ENCODE measurements at places on chromosomes 4 and X.

DNA sequence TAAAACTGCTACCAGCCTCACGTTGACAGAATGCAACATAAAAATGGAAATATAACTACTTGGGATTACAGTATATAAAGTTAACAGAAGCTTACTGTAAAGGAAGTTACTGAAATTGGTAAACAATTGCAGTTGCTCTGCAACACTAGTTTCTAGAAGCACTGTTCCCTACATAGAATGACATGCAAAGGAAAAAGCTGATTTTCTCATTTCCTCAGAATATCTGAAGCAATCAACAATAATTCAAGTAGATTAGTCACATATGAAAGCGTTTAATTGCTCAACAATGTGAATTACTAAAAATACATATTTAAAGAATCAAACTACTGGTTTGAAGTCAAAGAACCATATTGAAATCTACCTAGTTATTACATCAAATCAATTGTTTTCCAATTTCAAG lies 31.8 kb downstream of the PDGFC start:
- no peak for DNase-seq

DNA sequence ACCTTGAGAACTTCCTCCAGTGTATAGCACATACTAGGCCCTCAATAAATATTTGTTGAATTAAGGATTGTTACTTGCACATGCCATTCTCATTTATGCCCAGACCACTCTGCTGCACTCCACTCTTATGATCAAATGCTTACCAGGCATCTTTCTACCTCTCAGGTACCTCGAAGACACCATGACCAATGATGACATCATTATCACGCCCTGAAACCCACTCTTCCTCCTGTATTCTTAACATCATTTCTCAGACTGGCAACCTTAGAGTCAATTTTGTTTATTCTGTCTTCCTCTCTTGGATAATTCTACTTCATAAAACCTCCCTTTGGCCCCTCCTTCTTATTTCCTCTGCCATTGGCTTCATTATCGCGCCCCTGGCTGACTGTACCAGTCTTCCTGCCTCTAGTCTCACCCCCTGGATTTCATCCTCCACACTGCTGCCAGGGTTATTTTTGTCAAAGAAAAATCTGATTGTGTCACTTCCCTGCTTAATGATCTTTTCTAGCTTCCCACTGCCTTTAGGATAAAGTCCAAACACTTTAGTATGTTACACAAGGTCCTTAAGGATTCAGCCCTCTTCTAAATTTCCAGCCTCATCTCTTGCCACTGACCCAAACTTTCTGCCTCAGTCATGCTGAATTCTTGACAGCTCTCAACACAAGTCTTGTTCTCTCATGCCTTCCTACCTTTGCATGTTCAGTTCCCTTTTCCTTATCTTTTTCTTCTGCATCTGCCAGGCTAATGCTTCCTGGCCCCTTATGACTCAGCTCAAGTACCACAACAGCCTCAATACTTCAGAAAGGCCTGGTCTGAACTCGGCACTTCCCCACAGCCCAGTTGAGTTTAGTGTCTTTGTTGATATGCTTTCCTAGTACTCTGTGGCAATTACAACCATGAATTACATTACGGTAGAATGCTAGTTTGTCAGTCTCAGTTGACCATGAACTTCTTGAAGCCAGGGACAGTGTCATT lies 45.8 kb downstream of the HDAC8 start:
- no peak for DNase-seq

DNA sequence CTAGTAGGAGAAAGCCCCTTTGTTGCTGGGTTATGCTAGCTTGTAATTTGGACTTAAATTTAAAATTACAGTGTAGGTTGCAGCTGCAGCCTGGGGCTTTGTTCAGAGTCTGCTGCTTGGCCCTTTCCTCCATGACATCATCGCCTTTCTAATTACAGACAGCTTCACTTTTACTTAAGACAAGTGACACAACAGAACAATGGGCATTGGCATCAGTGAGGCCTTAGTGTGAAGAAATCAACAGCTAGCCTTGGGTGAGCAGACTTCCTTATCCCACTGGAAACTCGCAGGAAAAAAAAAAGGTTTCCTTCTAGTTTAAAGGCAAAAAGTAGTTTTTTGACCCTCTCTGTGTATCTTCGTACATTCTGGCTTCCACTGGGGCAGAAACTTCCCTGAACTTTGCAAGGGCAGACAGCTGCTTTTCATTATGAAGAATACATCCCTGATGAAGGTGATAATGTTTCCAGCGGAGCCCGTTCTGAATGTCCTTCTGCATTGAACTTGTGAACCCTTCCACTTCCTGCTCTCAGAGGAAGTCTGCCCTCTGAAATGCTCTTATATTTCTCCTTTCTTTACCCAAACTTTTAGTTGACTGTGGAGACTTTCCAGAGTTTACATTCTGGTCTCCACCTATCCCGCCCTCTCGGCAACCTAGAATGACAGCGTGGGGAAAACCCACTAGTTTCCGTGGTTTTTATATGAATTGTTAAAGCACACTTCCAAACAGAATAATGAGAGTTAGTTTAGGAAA lies 123.2 kb upstream of the FAM9C start:
- no peak for DNase-seq

- DNase-seq, result no peak
Measured at GRCh38 chr4:3248811-3249661, at the start of gene MSANTD1. Gene MSANTD1 (plus strand): TSS chr4:3249159. CDS start chr4:3249223, 64 bp downstream.

DNA sequence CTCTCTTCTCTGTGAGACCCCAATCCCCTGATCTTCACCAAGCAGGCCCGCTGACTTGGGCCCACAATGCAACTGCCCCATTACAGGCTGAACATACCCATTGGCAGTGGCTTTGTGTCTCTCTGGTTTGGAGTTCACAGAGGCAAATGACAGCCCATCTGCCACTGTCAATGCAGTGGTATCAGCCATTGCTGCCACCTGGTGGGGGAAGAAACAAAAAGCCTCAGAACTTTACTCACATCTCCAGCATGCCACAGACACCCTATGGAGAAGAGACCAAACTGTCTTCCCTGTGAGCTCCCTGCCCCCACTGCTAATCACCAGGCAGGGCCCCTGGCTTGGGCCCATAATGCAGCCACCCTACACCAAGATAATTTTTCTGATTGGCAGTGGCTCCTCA lies 729.3 kb upstream of the ACTRT1 start:
- DNase-seq, result no peak

DNA sequence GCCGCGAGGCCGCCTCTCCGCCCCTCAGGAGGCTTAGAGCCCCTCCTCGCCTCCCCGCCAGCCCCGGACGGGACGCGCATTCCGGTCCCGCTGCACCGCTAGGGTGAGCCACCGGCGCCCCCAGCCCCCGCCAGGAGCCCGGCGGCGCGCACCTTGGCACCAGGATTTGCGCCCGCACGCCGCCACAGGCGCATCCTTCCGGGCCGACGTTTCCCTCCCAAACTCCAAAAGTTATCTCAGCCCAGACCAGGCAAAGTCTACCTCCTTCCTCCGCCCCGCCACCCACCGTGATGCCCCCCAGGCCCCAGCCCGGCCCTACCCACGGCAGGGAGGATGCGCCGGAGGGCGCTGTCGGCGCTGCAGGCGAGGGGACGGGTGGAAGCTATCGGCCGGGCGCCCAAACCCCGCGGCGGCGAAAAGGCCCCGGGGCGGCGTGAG lies 538 bp downstream of the SCML2 start:
- DNase-seq, result no peak

GRCh38 chr4:156413239-156414135 lies 459.8 kb upstream of the CTSO start:
- no peak for DNase-seq

DNA sequence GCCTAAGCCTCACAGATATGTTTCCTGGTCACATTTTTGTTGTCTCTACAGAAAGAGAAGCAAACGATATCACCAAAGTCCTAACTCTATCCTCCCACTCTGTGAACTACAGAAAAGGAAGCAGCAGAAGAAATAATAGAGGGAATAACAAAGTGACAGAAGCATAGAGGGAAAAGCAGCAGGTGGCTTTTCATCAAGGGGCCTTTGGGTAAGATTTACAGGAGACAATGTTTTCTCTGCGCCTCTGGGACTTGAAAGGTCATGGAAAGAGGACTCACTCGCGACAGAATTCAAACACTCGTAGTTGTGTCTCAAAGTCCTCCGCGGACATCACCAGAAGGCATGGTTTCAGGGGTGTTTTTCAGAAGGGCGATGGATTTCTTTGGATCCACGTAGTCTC lies 66.1 kb downstream of the SORBS2 start:
- DNase-seq, result no peak

GRCh38 chr4:153611679-153612078 lies 72.4 kb upstream of the TLR2 start:
- DNase-seq, result no peak

All from left renal pelvis (tissue), 4 donors.